PC-9 (cell line): ENCODE measurements at places on chromosomes 13 and 19. TPM values are rescaled to one million over a fixed set of nuclear protein-coding genes. Genes with fewer than 3 reads are reported as not detected.

The RASAL3 gene
- not detected in 2 replicates for total RNA-seq

The HOOK2 gene
- total RNA-seq = 109 and 127 TPM in 2 replicates

- DNase-seq = no peak
Measured at GRCh38 chr19:15588265-15588664, 26.8 kb upstream of the CYP4F8 start.

- no peak for DNase-seq
Measured at GRCh38 chr13:32726374-32727037, 140.3 kb downstream of the PDS5B start.

DNA sequence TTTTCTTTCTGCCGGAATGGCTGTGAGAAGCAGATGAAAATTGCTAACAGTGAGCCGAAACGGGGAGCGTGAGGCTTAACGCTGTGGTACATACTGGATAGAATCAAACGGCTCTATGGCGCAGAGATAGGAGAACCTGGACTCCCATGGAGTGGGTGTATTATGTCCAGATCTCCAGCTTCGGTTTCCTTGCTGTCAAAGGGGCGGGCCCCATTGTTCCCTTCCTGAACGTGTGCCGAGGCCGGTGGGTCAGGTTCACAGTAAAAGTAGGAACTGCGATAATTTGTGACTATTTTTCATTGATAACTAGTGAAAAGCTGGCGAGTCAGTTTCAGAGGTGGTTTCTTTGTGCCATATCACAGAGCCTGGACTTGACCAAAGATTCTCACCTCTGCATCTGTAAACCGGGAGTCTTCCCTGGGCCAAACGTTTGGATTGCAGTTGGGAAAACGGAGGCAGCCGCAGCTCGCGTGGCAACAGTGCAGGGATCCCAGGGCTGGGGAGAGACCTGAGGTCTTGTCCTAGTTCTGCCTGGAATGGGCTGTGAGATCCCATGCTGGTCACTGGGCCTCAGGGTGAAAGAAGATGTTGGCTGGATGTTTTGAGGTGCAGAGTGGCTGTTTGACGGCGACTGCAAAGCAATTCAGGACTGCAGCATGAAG, 752 bp downstream of the RPL18A start:
- DNase-seq = no peak

GRCh38 chr19:42628411-42629140, 33.9 kb upstream of the CEACAM8 start:
- DNase-seq = no peak

- no peak for DNase-seq
Measured at GRCh38 chr13:22081430-22081829, 410.6 kb downstream of the FGF9 start.
